Activated CD8-positive, alpha-beta T cell treated with anti-CD3 and anti-CD28 coated beads for 36 hours (primary cell): ENCODE measurements at places on chromosomes 6 and 20. TPM values are rescaled to one million over a fixed set of nuclear protein-coding genes. Genes with fewer than 3 reads are reported as not detected.

The HCRTR2 gene
- not detected for total RNA-seq

The PRDM13 gene
- total RNA-seq: not detected

The HLA-DRB1 gene
- 22.7 TPM for total RNA-seq

The ZSCAN31 gene
- 2.0 TPM for total RNA-seq

The GSS gene
- total RNA-seq: 50.9 TPM

The OR2J3 gene
- total RNA-seq: not detected

The GTSF1L gene
- not detected for total RNA-seq

The RBBP8NL gene
- total RNA-seq: not detected

The CNPY3 gene
- 46.2 TPM for total RNA-seq

The RTEL1 gene
- 37.4 TPM for total RNA-seq

The MAP3K5 gene
- total RNA-seq: 4.4 TPM

The PHACTR3 gene
- not detected for total RNA-seq

The FABP7 gene
- not detected for total RNA-seq

The CTSA gene
- total RNA-seq: 34.5 TPM

The CRISP2 gene
- not detected for total RNA-seq

The DNPH1 gene
- 86.2 TPM for total RNA-seq

The EDN1 gene
- total RNA-seq: not detected

The OTOR gene
- not detected for total RNA-seq

The TRAPPC3L gene
- total RNA-seq: not detected
